Frontal cortex (tissue), 4 donors: ENCODE measurements at places on chromosomes 16 and 17. TPM values are rescaled to one million over a fixed set of nuclear protein-coding genes. Genes with fewer than 3 reads are reported as not detected.

Gene KRT12
- not detected for total RNA-seq

Gene CXCL16
- under 0.01 TPM for total RNA-seq

Gene HSD11B2
- total RNA-seq: 0.41 TPM

Gene WFDC1
- 0.82 TPM for total RNA-seq
